ENCODE measurements at places on chromosomes 5 and 9. TPM values are rescaled to one million over a fixed set of nuclear protein-coding genes. Genes with fewer than 3 reads are reported as not detected.

- no peaks in the 10 kb centered on the region for H3K27me3 ChIP-seq
- DNase-seq = no peak
These were observed 101.3 kb upstream of the EGFLAM start for GRCh38 chr5:38157024-38157423.

- H3K27me3 ChIP-seq = no peaks in the 10 kb centered on the region
- no peak overlapping the region for H3K4me3 ChIP-seq
- no peak overlapping the region for H3K27ac ChIP-seq
These were observed 218.5 kb downstream of the TAF11L14 start for GRCh38 chr5:17852740-17853139.

DNA sequence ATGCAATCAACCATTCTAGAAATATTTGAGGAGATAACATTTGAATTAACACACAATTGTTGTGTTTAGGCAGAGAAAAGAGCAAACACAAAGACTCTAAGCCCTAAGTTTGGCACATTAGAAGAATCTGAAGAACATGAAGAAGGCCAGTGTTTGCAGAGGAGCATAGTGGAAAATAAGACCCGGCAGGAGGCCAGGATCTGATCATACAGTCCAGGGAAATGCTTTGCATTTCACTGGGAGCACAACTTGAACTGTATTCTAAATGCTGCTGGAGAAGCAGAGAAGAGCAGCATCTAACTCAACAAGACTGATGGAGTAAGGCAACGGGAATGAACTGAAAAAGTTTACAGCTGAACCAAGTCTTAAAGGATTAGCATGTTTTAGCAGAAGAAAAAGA, 463.4 kb downstream of the ZNF608 start:
- H3K27me3 ChIP-seq = no peaks in the 10 kb centered on the region
- no peak overlapping the region for H3K27ac ChIP-seq
- no peak overlapping the region for H3K4me3 ChIP-seq
- H3K4me1 ChIP-seq = peaks cover 8% of the 10 kb centered on the region

DNA sequence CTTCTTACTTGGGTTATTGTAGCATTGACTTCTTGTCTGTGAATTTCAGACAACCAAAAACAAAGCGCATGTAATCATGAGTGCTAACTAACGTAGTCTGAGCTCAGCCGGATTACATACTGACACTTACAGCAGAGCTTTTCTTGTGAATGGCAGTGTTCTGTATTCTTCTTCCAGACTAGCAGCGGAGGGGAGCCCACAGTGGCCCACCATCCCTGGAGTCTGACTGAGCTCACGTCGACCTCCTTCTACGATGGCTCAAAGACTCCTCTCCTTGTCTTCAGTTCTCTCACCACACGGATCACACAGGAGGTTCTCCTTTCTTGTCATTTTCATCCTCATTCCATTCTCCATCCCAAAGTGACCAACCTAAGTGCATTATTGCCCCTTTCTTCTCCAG, 211.4 kb downstream of the CHSY3 start:
- H3K27me3 ChIP-seq = no peaks in the 10 kb centered on the region
- no peak for DNase-seq
- no peaks in the 10 kb centered on the region for H3K36me3 ChIP-seq
- H3K27ac ChIP-seq = no peak overlapping the region
- H3K4me3 ChIP-seq = no peak overlapping the region

- H3K36me3 ChIP-seq = no peaks in the 10 kb centered on the region
- DNase-seq = no peak
- H3K27ac ChIP-seq = no peak overlapping the region
These were observed 282.4 kb upstream of the KLF9 start for GRCh38 chr9:70696694-70697335.

- H3K4me1 ChIP-seq = no peaks in the 10 kb centered on the region
- H3K36me3 ChIP-seq = peaks cover 15% of the 10 kb centered on the region
- H3K27me3 ChIP-seq = no peaks in the 10 kb centered on the region
These were observed 9.5 kb upstream of the CDO1 start for GRCh38 chr5:115825948-115826347.

- DNase-seq = no peak
- H3K4me3 ChIP-seq = no peak overlapping the region
- no peak overlapping the region for H3K27ac ChIP-seq
- H3K36me3 ChIP-seq = no peaks in the 10 kb centered on the region
These were observed 189.9 kb upstream of the VCAN start for GRCh38 chr5:83281658-83282057.

- H3K27me3 ChIP-seq = no peaks in the 10 kb centered on the region
- H3K4me1 ChIP-seq = no peaks in the 10 kb centered on the region
- H3K4me3 ChIP-seq = no peak overlapping the region
- H3K27ac ChIP-seq = no peak overlapping the region
- DNase-seq = no peak
These were observed 67.2 kb upstream of the STC2 start for GRCh38 chr5:173395257-173395932.

DNA sequence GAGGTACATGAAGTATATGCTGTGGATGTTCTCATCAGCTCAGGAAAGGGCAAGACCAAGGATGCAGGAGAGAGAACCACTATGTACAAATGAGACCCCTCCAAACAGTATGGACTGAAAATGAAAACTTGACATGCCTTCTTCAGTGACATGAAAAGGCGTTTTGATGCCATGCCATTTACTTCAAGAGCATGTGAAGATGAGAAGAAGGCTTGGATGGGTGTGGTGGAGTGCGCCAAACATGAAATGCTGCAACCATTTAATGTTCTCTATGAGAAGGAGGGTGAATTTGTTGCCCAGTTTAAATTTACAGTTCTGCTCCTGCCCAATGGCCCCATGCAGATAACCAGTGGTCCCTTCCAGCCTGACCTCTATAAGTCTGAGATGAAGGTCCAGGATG, 47.7 kb downstream of the SEMA4D start:
- H3K36me3 ChIP-seq = no peaks in the 10 kb centered on the region
- H3K27me3 ChIP-seq = no peaks in the 10 kb centered on the region
- no peak overlapping the region for H3K27ac ChIP-seq
- H3K4me3 ChIP-seq = no peak overlapping the region

- H3K27ac ChIP-seq = peak overlapping the region; percentile 92
- H3K4me3 ChIP-seq = no peak overlapping the region
- H3K36me3 ChIP-seq = no peaks in the 10 kb centered on the region
- no peaks in the 10 kb centered on the region for H3K27me3 ChIP-seq
These were observed 162.5 kb downstream of the COL23A1 start for GRCh38 chr5:178427576-178428197.

DNA sequence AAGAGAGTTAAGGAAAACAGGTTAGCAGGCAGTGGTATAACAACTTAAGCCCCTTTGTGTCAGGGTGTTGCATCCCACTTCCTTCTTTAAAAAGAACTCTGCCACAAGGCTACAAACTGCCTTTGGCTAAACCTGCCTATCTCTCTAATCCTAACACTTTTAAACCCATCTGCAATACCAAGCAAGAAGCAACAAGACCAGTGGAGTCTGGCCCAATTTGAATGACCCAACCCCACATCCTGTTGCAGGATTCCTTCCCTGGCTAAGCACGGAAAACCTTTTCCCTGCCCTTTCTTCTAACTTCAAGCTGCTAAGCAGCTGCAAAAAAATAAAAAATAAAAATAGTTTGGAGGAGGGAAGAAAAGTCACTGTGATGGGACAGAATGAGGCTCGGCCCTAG, 27.1 kb downstream of the ABCA1 start:
- DNase-seq = no peak
- no peak overlapping the region for H3K27ac ChIP-seq
- no peak overlapping the region for H3K4me3 ChIP-seq
- H3K27me3 ChIP-seq = no peaks in the 10 kb centered on the region
- peaks cover 38% of the 10 kb centered on the region for H3K4me1 ChIP-seq

- no peaks in the 10 kb centered on the region for H3K4me1 ChIP-seq
- no peak overlapping the region for H3K4me3 ChIP-seq
- H3K36me3 ChIP-seq = no peaks in the 10 kb centered on the region
- no peak overlapping the region for H3K27ac ChIP-seq
- no peaks in the 10 kb centered on the region for H3K27me3 ChIP-seq
These were observed 81.2 kb downstream of the NDFIP1 start for GRCh38 chr5:142189813-142190212.

- H3K27ac ChIP-seq = no peak overlapping the region
- no peaks in the 10 kb centered on the region for H3K36me3 ChIP-seq
- no peaks in the 10 kb centered on the region for H3K27me3 ChIP-seq
- H3K4me1 ChIP-seq = no peaks in the 10 kb centered on the region
These were observed 134.1 kb downstream of the ROR2 start for GRCh38 chr9:91815896-91816295.

DNA sequence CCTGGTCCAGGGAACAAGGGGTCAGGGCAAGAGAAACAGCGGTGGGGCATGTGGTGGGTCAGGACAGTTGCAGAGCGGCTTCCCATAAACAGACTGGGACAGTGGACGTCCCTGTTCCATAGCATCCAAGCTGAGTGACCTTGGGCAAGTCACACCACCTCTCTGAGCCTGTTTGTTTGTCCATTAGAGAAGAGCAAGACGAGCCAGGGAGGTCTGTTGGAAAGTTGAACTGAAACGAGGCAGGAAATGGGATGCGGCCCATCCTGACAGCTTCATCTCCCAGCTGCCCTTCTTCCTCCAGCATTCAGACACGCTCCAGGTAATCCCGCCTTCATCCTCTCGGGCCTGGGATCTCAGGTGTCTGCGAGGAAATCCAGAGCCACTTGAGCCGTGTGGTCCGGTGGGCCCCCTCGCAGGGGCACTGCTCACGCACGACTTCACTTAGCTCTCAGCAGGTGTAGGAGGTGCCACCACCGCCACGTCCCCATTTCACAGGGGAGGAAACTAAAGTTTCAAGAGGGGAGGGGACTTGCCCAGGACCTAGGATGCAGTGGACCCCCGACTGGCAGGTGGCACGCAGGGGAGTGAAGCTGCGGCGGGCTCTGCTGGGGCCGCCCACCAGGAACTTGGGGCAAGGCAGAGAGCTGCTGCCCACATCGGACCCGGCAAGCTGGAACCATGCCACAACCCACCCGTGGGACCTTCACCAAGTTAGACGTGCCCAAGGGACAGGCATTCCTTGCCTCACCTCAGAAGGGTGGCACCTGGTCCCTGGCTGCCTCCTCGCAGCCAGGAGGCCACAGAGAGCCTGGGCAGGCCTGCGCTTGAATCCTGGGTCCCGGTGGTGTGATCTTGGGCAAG, 13.0 kb downstream of the PTGES2 start:
- no peaks in the 10 kb centered on the region for H3K27me3 ChIP-seq
- peaks cover 5% of the 10 kb centered on the region for H3K4me1 ChIP-seq
- peaks cover 16% of the 10 kb centered on the region for H3K36me3 ChIP-seq
- DNase-seq = no peak
- no peak overlapping the region for H3K4me3 ChIP-seq

DNA sequence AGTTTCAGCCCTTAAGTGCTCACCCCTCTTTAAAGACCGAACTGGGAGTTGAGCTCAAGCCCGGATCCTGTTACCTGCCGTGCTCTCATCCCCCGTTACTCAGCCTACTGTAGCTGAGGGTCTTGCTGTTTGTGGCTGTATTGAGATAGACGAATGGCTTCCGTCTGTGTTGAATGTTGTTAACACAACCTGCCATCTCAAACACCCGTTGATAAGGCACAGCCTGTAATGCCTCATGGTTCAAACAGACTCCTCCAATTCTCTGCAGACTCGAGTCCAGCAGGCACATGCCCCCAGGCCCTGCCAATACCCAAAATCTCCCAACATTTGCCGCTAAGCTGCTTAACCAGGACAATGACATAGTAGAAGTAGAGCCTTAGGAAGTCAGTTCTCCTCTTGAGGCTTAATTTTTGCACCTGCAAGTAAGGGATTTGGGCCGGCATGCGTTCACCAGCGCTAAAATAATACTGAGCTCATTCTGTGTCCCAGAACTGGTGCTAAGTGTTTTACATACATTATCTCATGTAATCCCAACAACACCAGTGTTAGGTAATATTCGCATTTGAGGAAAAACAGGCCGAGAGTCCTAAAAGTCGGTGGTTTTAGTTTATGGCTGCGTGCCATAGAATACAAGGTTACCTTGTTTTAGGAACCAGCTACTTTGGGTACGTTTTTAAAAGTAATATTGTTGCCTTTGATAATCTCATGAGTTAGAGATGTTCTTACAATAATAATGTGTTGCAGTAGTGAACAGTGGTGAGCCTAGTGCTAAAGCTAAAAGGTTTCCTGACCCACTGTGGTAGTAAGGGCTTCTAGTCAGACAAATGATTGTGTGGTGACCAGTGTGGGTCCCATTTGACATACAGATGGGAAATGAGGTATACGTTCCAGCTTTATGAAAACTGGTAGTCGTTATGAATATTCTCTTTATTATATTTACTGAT, 1.5 kb upstream of the RFX3 start:
- H3K27ac ChIP-seq = peak overlapping the region; percentile 100
- H3K36me3 ChIP-seq = no peaks in the 10 kb centered on the region
- H3K4me3 ChIP-seq = peak overlapping the region; percentile 85
- H3K4me1 ChIP-seq = peaks cover 30% of the 10 kb centered on the region

DNA sequence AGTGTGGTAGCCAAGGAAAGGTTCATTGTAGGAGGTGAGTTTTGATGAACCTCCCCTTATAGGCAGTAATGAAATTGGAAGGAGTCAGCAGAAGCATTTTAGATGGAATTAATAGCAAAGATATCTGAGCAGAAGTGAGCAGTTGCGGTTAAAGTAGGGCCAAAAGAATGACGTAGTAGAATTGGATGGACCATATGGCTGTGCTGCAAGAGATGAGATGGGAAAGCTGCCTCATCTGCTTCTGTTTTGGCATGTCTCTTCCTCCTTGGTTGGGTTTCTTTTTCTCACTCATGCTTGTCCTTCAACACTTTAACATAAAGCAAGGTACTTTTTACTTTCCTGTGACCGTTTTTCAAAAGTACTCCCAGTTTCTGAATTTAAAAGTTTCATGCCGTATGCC, 55.8 kb downstream of the AQP7 start:
- no peak overlapping the region for H3K4me3 ChIP-seq
- no peak for DNase-seq
- H3K4me1 ChIP-seq = no peaks in the 10 kb centered on the region

GRCh38 chr5:44933686-44934085, 124.9 kb downstream of the MRPS30 start:
- H3K27ac ChIP-seq = no peak overlapping the region
- no peaks in the 10 kb centered on the region for H3K27me3 ChIP-seq
- H3K4me3 ChIP-seq = no peak overlapping the region
- DNase-seq = no peak
- no peaks in the 10 kb centered on the region for H3K36me3 ChIP-seq

DNA sequence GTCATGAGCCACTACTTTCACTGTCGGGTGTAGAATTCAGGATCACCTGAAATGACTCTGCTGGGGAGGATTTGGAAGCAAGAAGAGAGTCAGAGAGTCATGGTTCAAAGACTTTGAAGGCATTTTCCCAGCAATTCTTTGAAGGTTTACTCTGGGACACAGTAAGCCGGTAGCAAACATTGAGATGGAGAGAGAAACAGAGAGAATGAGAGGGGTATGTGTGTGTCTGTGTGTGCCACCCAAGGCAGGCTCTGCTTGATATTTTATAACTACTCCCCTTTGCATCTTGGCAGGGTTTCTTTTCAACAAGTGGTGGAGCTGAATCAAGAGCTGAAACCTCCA, 89.8 kb downstream of the ANKRD55 start:
- no peak for DNase-seq
- no peaks in the 10 kb centered on the region for H3K27me3 ChIP-seq
- no peak overlapping the region for H3K27ac ChIP-seq
- no peaks in the 10 kb centered on the region for H3K4me1 ChIP-seq

GRCh38 chr5:96412868-96413449, 20.1 kb downstream of the PCSK1 start:
- no peak for DNase-seq
- no peak overlapping the region for H3K4me3 ChIP-seq
- no peaks in the 10 kb centered on the region for H3K36me3 ChIP-seq
- H3K27ac ChIP-seq = no peak overlapping the region
- no peaks in the 10 kb centered on the region for H3K27me3 ChIP-seq

PCDHB9 gene
- 1.7 TPM for total RNA-seq

CCDC152 gene
- 0.89 TPM for total RNA-seq

TOR1B gene
- 12.3 TPM for total RNA-seq

All from right atrium auricular region (tissue), 2 donors.